ENCODE measurements at places on chromosomes 7 and 10.

DNA sequence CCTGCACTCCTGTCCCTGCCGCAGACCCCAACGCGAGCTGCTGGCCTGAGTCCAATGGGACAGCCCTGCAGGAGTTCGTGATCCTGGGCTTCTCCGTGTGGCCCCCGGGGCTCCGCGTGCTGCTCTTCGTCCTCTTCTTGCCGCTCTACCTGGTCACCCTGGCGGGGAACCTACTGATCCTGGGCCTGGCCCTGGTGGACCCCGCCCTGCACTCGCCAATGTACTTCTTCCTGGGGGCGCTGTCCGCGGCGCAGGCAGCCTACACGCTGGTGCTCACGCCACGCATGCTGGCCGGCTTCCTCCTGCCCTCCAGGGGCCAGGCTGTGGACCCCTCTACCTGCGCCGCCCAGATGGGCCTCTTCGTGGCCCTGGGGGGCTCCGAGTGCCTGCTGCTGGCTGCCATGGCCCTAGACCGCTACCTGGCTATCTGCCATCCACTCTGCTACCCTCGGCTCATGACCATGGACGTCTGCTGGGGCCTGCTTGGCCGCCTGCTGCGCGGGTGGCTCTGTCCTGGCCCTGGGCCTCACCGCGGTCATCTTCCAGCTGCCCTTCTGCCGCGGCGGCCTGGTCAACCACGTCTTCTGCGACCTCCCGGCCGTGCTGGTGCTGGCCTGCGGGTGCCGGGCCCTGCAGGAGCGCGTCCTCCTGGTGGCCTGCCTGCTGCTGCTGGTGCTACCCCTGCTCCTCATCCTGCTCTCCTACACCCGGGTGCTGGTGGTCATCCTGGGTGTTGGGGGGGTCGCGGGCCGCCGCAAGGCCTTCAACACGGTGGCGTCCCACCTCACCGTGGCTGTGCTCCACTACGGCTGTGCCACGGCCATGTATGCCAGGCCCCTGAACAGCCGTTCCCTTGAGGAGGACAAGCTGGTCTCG lies 71.7 kb downstream of the RBAK start:
- no peak for DNase-seq

- no peak for DNase-seq
Observed at GRCh38 chr10:46317889-46318288, 31.1 kb downstream of the ANTXRL start.

- no peak for DNase-seq
Observed at GRCh38 chr7:142088022-142088714, 23.4 kb upstream of the MGAM2 start.

- DNase-seq, result no peak
Observed at GRCh38 chr10:132639470-132639869, 101.9 kb downstream of the INPP5A start.

DNA sequence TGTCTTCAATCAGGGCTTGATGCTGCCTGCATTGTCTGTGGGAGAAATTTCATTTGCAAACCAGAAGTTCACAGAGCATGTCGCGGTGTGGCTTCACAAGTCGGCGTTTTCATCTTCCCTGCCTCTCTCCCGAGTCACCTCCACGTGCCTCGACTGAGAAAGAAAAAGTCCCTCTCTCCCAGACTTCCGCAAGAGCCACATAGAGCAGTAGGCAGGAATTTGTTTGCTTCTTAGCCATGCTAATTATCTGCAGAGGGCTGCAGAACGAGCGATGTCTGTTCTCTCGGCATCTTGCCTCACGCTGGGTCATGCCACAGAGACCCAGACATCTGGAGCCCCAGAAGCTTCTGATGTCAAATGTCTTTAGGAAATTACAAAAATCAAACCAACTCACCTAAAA lies 272.2 kb downstream of the TCF7L2 start:
- DNase-seq, result no peak

- no peak for DNase-seq
Observed at GRCh38 chr10:29343607-29344038, 54.8 kb downstream of the LYZL1 start.

- no peak for DNase-seq
Observed at GRCh38 chr10:6133331-6134098, 44.7 kb downstream of the RBM17 start.

DNA sequence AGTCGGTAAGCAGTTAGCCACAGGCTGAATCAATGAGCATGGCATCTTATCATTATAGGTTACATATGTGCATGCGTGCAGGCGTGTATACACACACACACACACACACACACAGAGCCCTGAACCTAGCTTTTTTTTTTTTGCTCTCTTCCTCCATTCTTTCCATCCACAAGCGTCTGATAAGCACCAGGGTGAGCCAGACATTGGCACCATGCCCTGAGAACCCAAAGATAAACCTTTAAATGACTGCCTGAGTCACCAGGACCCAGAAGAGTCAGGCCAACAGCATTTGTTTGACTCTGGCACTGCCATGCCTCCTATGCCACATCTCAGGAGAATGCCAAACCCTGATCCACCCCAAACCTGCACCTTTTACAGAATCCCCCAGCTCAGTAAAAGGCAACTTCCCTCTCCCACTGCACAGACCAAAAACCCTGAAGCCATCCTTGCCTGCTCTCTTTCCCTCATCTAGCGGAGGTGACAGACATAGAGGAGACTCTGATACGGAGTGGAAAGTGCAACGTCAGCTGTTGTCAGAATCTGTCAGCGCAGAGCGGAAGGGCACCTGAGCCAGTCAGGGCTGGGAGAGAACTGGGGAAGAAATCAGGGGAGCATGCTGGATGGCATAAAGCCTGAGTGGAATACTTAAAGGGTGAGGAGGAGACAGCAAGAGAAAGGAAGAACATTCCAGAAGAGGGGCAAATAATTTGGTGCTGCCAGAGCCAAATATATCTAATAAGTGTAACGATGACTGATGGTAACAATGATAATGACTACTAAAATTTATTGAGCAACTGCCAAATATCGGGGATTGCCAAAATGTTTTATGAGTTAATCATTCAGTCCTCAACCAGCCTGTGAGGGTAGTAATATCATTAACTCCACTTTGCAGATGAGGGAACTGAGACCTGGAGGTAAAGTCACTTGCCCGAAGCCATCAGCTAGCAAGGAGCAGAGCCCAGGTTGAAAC lies 3.2 kb downstream of the PARP12 start:
- DNase-seq, result no peak

- no peak for DNase-seq
Observed at GRCh38 chr7:157528785-157529341, 192.1 kb downstream of the DNAJB6 start.

DNA sequence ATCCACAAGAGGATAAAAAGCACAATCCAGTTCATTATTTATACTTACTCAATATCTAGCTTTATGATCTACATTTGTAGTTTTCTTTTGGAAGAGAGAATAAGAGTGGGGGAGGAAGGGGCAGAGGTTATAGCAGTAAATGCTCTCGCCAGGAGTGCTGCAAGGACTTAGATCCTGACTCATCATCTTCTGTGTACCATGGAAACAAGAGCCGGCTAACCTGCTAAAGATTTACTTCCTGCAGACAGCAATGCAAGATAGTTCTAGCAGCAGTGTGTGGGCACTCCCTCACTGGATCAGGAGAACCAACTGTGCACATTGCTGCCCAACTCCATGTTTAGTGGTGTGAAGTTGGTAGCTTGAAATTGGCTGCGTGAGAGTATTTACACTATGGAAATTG lies 47.7 kb upstream of the TRIL start:
- DNase-seq, result no peak

DNA sequence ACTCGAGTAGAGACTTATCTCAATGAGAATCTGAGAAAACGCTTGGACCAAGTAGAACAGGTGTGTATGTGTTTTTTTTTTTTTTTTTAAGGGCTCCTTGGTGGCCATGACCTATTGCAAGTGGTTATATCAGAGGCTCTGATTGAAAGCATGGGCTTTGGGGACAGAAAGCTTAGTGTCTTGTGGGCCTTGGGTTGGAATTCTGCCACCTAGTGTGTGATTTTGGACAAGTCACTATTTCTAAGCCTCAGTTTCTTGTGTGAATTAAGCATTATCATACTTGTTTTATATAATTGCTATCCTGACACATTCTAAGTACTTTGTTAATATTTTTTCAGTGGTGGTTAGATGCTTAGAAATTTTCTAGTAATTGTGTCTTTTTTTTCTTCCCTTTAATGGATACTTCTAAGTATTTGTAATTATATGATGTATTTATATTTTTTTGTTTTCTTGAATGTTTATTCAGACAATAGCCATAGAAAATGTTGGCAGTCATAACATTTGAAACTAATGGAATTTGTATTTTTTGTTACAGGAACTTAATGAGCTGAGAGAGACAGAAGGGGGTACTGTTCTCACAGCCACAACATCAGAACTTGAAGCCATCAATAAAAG lies 33.1 kb downstream of the SMC3 start:
- no peak for DNase-seq

- DNase-seq, result no peak
Observed at GRCh38 chr10:62529396-62529795, 155.2 kb downstream of the ZNF365 start.

DNA sequence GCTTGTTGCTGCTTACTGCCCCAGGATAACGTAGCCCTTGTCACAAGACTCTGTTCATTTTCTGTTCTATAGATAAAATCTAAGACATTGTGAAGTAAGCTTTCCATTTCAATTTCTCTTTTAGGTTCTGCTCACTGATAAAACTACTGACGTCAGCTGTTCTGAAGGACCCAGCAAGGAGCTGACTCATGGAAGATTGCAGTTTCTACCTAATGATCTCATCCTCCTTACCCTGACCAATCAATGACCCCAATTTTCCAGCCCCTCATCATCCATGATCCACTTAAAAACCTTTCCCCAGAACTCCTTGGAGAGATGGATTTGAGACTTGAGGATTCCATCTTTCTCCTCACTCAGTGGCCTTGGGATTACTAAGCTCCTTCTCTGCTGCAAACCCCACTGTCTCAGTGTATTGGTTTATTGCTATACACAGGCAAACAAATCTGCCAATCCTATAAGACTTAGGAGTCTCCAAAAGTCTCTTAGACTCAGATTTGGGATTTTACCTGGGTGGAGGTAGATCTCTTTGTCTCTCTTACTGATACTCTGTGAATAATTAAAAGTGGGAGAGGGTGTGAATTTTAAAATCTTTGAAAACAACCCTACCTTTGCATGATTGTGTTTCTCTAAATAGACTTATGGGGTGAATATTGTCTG lies 109.2 kb upstream of the TRIM24 start:
- DNase-seq, result no peak

DNA sequence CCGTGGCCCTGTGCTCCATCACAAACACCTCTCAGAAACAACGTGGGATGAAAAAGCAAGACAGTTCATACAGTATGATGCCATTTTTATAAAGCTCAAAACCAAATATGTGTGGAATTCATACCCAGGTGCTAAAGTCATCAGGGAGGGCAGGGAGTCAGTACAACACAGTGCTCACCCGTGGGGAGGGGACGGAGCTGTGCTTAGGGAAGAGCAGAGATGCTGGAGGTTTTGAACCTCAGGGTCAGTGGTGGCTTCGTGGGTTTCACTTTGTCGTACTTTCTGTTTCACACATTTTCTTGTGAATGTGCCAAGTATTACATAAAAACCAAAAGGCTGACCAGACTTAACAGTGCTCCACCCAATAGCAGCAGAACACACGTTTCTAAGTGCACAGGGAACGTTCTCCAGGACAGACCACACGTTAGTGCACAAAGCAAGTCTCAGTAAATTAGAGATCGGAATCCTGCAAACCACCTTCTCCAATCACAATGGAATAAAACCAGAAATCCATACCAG lies 21.2 kb downstream of the ZMIZ2 start:
- peak; percentile 55 for DNase-seq

- DNase-seq, result no peak
Observed at GRCh38 chr10:27426948-27427467, 77.1 kb upstream of the RAB18 start.

- DNase-seq, result peak; percentile 62
Observed at GRCh38 chr7:74012842-74013249, 15.1 kb upstream of the ELN start.

DNA sequence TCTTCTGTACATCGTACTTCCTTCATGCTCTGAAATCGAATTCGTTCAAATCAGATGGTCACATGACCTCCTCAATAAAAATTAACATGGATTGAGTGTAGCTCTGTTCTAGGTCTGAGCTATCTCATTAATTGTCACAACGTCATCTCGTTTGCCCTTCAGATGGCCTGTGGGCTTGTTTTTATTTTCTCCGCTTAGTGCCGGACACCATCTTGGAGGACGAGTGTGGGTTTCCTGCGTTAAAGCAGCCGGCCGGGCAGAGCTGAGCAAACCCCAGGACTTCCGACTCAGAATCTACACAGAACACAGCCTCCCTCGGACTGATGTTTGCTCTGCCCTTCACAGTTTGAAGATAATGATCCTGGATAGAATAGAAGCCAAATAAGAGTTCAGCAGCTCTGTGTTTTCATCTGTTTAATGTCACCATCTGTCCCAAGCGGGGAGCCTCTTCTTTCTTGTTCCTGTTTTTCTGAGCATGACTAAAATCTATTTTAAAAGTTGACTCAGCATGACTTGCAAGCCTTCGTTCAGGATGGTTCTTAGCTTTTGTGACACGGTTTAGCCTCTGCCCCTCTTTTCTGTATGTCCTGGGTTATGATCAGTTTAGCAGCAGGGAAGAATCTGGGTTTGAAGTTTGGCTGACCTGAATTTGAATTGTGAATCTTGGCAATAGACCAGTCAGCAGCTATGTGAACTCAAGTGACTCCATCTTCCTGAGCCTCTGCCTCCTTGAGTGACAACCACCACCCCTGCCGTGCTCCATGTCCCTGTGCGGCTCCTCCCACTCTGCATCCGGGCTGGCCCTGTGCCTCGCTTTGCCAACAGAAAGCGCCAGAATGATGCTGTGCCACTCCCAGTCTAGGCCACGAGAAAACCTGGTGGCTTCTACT lies 30.6 kb upstream of the GALNTL5 start:
- no peak for DNase-seq

- no peak for DNase-seq
Observed at GRCh38 chr10:36669615-36670352, 455.6 kb upstream of the ANKRD30A start.

DNA sequence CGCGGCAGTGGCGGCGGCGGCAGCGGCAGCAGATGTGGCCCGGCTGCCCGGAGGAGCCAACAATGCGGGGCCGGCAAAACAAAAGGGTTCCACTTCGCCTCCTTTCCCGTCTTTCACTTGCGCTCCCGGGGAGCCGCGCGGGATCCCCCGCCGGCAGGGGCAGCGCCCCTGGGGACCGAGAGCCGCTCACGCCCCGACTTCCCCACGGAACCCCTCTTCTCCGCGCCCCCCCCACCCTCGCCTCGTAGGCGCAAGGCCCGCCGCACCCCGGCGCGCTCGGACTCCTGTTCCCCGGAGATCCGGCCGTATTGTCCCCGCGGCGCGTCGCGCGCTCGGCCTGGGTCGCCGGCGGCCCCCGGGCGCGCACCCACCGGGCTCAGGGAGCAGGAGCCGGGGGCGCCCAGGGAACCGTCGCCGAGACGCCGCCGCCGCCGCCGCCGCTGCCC lies 854 bp downstream of the CTBP2 start:
- DNase-seq, result no peak

- DNase-seq, result no peak
Observed at GRCh38 chr7:151715666-151716315, 161.1 kb downstream of the PRKAG2 start.

GRCh38 chr10:115094416-115095140 lies 1.4 kb downstream of the ATRNL1 start:
- DNase-seq, result no peak

- DNase-seq, result no peak
Observed at GRCh38 chr10:47224546-47225218, 75.3 kb upstream of the GDF10 start.

GRCh38 chr10:30959836-30960210 lies 71.8 kb downstream of the ZNF438 start:
- no peak for DNase-seq
